ENCODE measurements at places on chromosomes 5 and 9.

- no peak for DNase-seq
Measured at GRCh38 chr5:139482050-139482889, at the start of gene STING1. STING1 (minus strand) TSS chr5:139482758; CDS start chr5:139481704, 1,054 bp downstream.

DNA sequence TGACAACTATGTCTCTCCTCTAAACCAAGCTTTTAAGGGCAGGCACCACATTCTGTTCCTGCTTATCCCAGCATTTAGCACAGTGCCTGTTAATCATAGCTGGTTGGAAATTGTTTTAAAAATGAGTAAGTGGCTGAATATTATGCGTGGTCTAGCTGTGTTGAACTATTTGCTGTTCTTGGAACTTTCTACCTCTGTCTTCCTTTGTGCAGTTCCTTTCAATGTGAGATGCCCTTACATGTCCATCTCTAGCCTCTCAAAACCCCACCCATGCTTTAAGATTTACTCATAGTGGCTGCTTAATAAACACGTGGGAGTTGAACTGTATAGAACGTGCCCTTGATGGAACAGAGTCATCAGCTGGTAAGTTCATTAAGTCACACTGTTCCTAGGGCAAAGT, 34.5 kb downstream of the C9orf57 start:
- DNase-seq: no peak

DNA sequence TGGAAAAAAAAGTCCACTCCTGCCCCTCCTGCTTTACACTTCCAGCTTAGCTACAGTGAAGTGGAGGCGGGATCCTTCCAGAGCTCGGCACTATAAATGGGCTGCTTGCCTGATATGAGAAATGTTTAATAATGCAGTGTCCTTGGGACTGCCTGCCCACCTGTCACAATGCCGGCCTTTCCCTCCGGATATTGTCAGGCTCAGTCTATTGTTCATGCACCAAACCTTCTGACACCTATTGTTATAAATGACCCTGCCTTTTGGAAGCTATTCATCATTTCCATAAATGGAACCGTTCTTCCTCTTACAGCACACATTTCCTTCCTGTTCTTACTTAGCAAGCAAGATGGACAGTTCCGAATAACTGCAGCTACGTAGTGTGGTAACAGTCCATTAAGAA, 146.3 kb downstream of the DMAC1 start:
- no peak for DNase-seq

DNA sequence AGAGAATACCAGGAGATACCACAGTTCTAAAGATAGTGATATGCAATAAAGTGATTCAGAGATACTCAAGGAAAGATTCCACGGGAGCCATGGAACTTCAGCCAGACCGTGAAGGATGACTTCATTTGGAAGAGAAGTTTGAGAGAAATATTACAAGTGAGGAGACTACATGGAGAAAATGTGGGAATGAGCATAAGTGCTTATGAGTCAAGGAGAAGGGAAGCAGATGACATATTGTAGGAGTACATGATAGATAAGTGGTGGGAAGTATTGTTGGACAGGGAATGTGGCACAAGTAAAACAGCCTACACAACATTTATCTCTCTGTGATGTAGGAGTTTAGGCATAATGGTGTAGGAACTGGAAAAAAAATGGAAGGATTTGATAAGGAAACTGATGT, 122.1 kb upstream of the FBXL17 start:
- no peak for DNase-seq

DNA sequence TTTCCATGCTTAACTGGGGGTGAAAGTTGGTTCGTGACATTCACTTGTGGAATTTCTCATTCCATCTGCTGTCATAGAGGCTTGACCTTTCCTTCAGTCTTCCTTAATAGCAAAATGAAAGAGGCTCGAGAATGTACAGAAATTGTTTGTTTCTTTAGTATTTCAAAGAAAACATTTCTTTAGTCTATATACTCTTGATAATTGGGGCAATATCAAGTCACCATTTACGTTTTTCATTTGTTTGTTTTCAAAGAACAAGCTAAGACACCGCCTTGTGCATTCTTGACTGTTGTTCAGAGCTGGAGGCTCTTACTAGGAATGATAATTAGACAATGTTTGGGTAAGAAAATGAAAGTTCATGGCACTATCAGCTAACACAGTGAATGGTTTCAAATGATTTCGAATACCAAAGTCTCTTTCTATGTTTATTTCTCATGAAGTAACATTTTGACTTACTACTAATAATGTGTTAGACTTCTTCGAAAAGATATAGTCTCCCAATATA, 835.4 kb downstream of the SEMA5A start:
- DNase-seq: no peak
